T-helper 17 cell (primary cell): ENCODE measurements at places on chromosomes 3 and 15. TPM values are rescaled to one million over a fixed set of nuclear protein-coding genes. Genes with fewer than 3 reads are reported as not detected.

The FGD5 gene
- total RNA-seq: not detected

- peaks cover 8% of the 10 kb centered on the region for H3K36me3 ChIP-seq
- peaks cover 36% of the 10 kb centered on the region for H3K4me1 ChIP-seq
- no peak overlapping the region for H3K4me3 ChIP-seq
- no peak for DNase-seq
- H3K27ac ChIP-seq: peak overlapping the region; percentile 56
Observed at GRCh38 chr3:94065819-94066480, 3.1 kb downstream of the NSUN3 start.

- H3K4me3 ChIP-seq: no peak overlapping the region
- H3K36me3 ChIP-seq: no peaks in the 10 kb centered on the region
- H3K27me3 ChIP-seq: no peaks in the 10 kb centered on the region
- H3K4me1 ChIP-seq: peaks cover 36% of the 10 kb centered on the region
- no peak overlapping the region for H3K27ac ChIP-seq
Observed at GRCh38 chr3:171306631-171307030, 153.6 kb downstream of the TNIK start.

The PATL2 gene
- 26.7 TPM for total RNA-seq
